ENCODE measurements at places on chromosomes 6 and 20.

- no peak for DNase-seq
Measured at GRCh38 chr6:80872951-80873308, 766.5 kb downstream of the BCKDHB start.

DNA sequence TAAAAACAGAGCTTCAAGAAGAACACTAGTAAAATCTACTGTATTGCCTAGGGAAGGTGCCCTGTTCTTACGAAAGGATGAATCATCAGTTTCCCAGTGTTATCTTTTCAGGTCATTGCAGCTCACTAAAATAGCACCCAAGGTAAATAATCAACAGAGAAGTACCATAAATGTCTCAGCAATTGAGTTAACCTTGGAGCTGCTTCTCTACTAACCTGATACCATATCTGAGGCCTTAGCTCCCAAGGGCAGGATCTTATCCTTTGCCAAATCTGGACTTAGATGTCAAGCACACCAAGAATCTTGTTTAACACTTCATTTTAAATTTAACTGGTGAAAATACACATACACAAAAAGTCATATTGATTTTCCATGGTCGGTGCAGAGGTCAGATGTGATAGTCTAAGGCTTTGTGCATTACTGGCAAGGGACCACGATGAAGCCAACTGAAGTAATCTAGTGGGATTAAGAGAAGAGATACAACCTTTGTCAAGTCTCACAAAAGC lies 81.5 kb downstream of the EDN1 start:
- no peak for DNase-seq

GRCh38 chr20:57374931-57375651 lies 16.1 kb upstream of the RBM38 start:
- DNase-seq = no peak

GRCh38 chr20:44073011-44073674 lies 113.8 kb downstream of the JPH2 start:
- no peak for DNase-seq

- no peak for DNase-seq
Measured at GRCh38 chr6:10203651-10204050, 211.2 kb downstream of the TFAP2A start.

DNA sequence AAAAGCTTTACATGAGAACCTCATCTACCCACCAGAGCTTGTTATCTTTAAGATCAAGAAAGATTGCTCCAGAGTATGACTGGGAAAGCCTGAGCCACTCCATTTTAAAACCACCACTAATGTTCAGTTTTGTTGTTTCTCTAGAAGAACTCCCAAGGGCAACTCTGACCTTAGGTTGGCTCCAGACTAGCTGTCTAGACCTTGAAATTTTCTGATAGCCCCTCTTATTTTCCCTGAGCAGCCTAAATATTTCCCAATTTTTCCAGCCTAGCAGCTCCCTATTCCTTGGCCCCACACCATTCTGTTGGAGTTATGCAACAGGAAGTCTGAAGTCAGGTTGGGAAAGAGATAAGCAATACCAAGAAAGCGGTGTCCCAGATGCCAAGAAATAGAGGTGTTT lies 84.6 kb upstream of the TCF21 start:
- no peak for DNase-seq
